ENCODE measurements at places on chromosomes 5 and 9.
A peak's percentile ranks its signal among the peaks of the same experiment; 100 is the strongest.

GRCh38 chr9:116574027-116574679 lies 113.0 kb upstream of the TRIM32 start:
- no peak for DNase-seq

DNA sequence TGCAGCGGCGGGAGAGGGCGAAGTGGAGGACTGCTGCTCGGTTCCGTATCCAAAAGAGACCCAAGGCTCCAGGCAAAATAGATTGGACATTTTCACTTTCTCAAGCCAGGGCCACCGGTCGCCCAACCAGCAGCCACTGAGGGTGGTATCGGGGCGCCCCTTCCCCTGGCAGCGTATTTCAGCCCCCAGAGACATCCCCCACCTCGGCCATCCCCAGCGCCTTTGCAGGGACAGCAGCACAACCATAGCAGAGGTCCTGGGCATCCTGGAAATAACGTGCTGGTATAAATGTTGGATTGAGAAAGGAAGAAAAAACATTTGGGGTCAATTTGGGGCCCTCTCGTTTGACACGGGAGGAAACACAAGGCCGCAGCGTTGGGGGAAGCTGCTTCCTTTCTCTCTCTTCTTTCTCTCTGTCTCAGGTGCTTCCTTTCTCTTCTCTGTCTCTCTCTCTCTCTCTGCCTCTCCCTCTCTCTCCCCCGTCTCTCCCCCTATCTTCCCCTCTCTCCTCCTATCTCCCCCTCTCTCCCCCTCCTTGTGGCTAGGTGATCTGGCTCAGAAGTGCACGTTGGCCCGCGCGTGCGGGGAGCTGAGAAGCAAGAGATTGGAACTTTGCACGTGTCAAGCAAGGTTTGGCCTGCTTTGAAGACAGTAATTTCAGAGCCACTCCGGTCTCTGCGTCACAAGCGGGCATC lies 624 bp upstream of the RETREG1 start:
- no peak for DNase-seq

DNA sequence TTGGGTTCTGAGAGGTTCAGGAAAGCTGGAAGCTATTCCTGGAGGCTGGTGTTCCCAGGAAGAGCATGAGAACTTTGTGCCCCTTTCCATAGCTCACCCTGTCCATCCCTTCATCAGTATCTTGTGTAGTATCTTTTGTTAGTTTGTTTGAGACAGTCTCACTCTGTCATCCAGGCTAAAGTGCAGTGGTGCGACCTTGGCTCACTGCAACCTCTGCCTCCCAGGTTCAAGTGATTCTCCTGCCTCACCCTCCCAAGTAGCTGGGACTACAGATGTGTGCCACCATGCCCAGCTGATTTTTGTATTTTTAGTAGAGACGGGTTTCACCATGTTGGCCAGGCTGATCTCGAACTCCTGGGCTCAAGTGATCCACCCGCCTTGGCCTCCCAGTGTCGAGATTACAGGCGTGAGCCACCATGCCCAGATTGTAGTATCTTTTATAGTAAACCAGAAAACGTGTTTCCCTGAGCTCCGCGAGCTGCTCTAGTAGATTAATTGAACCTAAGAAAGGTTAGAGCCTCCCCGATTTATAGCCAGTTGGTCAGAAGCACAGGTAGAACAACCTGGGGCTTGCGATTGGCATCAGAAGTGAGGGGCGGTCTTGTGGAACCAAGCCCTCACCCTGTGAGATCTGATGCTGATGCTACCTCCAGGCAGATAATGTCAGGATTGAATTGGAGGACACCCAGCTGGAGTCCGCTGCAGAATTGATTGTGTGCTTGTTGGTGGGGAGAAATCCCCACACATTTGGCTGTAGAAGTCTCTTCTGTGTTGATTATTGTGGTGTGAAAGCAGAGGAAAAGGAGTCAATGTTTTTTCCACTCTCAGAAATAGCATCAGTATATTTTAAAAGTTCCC lies 32.3 kb downstream of the ATP6V0E1 start:
- DNase-seq, result no peak

DNA sequence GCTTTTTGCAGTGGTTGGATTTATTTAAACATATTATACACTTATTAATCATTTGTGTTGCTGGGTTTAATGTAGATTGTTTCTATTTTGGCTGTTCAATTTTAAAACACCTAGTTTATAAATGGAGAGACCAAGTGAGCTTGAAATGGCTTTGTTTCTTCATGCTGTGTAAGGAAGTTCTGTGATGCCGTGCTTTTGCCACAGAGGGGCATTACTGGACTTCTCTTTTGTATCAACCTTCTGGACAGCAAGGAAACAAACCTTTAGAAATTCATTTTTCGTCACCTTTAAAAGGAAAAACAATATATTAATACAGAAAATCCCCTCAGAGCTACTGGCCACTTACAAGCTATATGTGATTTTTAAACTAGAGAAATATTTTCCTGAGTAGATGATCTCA lies 81.9 kb downstream of the DMRTA1 start:
- no peak for DNase-seq

DNA sequence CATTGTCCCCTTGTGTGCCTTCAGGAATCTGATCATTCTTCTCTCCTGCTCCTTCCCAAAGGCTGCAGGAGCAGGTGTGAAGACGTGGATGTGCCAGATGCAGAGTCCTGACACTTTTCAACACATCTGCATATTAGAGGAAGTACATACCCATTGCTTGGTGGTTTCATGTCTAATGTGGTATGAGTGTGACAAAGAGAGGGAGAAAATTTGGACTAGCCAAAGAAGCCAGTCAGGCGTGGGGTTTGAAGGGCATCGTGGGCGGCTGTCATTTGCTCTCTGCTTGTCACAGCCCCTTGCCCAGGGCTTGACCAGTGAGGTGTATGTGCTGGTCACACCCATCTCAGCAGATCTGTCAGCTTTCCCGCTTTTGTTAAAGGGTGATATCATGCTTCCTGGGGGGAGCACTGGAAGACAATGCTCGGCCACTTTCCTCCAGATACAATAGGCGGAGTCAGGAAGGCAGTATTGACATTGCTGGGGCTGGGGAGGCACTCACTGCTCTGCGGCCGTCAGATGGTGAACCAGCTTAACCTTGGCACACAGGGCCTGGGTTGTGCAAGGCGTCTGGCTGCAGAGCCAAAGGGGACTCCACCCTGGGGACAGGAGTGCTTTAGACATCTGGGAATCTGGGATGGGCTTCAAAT lies 8.6 kb downstream of the TEK start:
- no peak for DNase-seq

- DNase-seq, result no peak
These were observed 53.1 kb downstream of the MRPL36 start for GRCh38 chr5:1746371-1747078.

DNA sequence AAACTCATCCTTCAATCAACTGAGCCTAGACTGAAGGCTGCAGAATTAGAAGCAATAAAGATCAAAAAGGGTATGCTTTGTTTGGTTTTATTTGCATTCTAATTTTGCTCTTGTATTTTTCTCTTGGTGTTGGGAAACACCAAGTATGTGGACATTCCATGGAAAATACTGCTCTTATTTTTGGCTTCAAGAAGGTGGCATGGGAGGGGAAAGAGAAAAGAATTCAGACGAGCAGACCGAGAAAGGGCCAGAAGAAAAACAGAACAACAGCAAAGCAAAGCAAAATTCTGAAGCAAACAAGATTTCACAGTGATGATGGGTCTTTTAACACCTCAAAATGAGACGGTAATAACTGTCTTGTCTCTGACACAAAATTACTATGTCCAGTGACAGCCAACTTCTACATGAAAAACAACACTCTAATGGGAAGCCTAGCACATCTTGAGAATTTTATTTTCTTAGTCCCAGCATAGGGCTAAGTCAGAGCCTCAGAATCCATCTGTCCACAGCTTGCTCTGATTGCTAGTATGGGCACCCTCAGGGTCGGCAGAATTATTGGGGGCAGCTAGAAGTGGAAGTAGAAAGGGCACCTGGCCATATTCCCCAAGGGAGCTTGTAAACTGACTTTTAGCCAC lies 26.8 kb downstream of the FREM1 start:
- no peak for DNase-seq

DNA sequence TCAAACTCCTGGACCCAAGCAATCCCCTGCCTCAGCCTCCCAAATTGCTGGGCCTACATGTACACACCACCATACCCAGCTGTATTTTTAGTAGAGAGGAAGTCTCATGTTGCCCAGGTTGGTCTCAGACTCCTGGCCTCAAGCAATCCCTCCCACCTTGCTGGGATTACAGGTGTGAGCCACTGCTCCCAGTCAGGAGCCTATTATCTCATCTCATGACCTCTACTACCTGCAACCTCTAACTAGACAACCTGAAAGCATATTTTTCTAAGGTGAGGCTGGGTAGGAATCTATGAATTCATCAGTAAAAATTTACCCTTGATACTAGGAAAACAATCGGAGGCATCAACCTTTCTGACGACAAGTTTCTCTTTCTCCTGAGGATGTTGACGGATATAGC lies 10.0 kb downstream of the FAM13B start:
- DNase-seq, result no peak

GRCh38 chr9:31355159-31355882 lies 1029.1 kb upstream of the ACO1 start:
- DNase-seq, result no peak

DNA sequence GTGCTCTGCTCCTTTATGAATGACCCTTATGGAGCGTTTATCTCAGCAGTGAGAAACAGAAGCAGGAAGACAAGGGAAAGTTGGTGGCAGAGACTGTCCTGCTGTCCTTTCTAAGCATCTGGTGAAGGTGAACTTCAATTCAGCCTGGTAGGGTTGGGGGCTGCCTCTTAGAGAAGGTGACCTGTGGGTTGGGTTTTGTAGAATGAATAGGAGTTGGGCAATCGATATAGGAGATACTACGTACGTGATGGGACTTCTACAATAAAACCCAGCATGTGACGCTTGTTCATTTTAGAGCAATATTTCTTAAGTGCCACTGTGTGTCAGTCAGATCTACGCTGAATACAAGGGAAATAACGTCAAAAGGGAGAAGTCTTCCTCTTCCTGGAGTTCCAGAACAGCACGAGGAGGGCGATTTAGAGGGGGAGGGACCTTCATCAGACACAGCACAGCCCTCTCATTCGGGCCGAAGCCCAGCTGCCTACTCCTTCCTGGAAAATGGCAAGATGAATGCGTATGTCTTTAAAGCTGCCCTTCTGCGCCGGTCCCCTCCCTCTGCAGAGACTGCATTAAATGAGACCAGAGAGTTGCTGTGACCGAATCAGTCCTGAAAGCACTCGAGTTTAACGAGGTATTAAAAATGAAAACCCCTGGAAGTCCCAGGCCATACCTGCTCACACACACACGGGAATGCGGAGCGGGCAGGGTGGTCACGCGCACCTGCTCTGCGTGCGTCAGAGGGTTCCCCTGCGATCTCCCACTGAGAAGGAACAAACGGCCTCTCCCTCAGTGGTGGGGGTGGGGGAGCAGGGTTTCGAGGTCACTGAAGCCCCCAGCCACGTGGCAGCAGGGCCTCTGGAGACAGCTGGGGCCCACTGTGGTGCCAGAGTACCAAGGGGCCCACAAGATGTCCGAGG lies 85.3 kb upstream of the SARDH start:
- DNase-seq, result peak; percentile 58

DNA sequence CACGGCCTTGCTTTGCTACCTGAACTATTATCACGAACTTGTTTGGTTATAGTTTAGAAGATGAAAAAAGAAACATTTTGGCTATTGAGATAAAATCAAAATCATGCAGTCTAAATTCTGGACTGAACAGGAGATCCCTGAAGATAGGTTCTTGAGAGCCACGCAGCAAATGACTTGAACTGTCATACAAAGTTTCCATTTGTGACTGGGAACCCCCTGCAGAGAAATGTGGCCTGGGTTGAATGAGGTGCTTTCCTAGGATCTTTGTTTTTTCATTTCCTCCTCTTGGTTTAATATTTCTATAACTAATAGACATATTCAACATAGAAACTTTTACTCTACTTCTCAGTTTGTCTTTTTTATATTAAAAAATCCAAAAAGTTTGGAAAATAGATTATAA lies 184.7 kb upstream of the TRPM3 start:
- no peak for DNase-seq

DNA sequence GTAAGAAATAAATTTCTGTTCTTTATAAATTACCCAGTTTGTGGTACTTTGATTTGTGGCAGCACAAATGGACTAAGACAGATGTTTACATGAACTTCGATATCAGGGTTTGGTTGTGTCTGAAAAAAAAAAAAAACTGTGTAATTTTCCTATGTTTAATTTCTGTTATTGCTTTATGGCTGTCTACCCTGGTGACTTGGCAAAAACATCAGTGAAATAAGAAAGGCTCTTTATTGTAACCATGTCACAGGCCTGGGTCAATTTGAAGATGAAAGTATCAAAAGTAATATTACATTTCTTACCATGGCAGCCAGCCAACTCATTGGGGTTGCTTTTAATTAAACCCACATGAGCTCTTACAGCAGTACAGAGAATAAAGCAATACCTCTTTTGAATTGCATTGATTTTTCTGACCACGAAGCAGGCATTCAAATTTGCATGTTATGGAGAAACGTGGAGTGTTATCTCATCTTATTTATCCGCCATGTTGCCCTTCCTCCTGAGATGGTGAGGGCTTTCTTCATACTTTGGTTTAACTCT lies 20.6 kb upstream of the SV2C start:
- DNase-seq, result no peak

- no peak for DNase-seq
These were observed 19.7 kb downstream of the MAPKAP1 start for GRCh38 chr9:125687163-125687863.

- no peak for DNase-seq
These were observed 6.2 kb downstream of the TGFBI start for GRCh38 chr5:136034984-136035383.

DNA sequence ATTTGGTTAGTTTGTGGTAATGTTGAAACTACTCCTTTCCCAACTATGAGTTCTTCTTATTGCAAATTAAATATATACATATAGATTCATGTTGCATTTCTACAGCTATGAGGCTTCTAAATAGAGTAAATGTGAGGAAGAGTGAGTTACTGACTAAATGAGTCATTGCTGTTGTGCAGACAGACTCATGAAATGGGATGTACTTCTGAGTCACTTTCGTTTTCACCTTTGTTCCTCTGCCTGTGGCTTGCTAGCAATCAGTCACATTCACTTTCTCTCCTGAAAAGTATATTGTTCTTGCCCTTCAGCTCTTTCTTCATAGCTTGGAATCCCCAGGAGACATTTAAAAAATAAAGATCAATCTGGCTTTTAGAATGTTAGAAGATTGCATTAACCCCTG lies 295.5 kb upstream of the SMC2 start:
- DNase-seq, result no peak

DNA sequence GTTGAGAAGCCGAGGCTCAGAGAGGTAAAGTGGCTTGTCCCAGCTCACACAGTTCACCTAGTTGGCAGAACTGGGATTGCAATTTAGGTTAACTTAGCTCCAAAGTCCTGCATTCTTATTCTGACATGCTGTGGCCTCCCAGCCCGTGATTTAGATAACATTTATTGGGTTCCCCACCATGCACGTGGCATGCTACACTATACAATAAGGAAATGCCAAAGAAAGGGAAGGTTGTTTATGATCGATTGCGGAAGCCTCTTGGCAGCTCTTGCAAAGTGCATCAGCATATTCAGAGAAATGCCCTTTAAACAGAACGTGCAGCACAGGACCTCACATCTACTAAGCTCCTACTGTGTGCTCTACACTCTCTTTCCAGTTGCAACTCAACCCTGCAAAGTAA lies 3.2 kb downstream of the NEURL1B start:
- DNase-seq, result no peak

- DNase-seq, result no peak
These were observed 13.7 kb upstream of the DAB2IP start for GRCh38 chr9:121637713-121638220.
